ENCODE measurements at places on chromosomes 13 and 19. TPM values are rescaled to one million over a fixed set of nuclear protein-coding genes. Genes with fewer than 3 reads are reported as not detected.

DNA sequence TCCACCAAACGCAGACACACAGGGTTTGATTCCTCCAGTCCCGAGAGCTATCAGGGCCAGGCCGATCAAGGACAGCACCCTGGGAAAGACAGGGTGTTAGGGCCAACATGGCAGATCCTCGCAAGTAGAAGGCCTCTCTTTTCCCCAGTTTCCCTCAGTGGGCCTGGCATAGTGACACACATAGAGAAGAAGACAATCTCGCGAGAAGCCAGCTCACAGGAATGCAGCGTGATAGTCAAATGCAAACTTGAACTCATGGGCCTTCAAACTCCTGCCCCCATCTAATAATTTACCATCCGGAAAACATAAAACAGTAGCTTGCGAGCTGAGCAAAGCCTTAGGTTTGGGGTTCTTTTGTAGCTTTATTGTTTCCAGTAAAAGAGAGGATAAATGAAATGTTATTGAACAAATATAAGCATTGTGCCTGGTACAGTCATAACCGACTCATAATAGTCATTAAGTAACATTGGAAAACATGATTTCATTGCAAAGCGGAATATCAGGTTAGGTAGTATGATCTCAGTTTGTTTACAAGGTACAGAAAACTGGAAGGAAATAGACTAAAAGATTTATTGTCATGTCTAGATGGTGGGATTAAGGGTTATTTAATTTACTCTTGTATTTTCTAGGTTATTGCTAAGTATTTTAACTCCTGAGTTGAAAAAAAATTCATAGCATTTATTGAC is 30.5 kb downstream of the SLC15A1 start:
- H3K27me3 ChIP-seq: no peaks in the 10 kb centered on the region
- no peaks in the 10 kb centered on the region for H3K36me3 ChIP-seq
- DNase-seq: no peak

GRCh38 chr13:100490692-100491091 is 97.9 kb downstream of the GGACT start:
- H3K27me3 ChIP-seq: no peaks in the 10 kb centered on the region
- H3K36me3 ChIP-seq: no peaks in the 10 kb centered on the region
- no peak overlapping the region for H3K4me3 ChIP-seq
- H3K4me1 ChIP-seq: peaks cover 11% of the 10 kb centered on the region
- DNase-seq: no peak

- no peaks in the 10 kb centered on the region for H3K27me3 ChIP-seq
- no peak overlapping the region for H3K4me3 ChIP-seq
- DNase-seq: no peak
- peaks cover 12% of the 10 kb centered on the region for H3K4me1 ChIP-seq
Observed at GRCh38 chr13:77031656-77032243, 4.8 kb upstream of the FBXL3 start.

Gene VSTM1
- total RNA-seq: not detected

Gene OR7C1
- total RNA-seq: not detected
